ENCODE measurements at places on chromosomes 1 and 21.

GRCh38 chr1:100382657-100383056, 30.4 kb downstream of the CDC14A start:
- no peak for DNase-seq

GRCh38 chr1:47212636-47213229, 19.3 kb downstream of the TAL1 start:
- DNase-seq = no peak

GRCh38 chr1:170198090-170198489, 52.3 kb downstream of the NTMT2 start:
- DNase-seq = no peak

DNA sequence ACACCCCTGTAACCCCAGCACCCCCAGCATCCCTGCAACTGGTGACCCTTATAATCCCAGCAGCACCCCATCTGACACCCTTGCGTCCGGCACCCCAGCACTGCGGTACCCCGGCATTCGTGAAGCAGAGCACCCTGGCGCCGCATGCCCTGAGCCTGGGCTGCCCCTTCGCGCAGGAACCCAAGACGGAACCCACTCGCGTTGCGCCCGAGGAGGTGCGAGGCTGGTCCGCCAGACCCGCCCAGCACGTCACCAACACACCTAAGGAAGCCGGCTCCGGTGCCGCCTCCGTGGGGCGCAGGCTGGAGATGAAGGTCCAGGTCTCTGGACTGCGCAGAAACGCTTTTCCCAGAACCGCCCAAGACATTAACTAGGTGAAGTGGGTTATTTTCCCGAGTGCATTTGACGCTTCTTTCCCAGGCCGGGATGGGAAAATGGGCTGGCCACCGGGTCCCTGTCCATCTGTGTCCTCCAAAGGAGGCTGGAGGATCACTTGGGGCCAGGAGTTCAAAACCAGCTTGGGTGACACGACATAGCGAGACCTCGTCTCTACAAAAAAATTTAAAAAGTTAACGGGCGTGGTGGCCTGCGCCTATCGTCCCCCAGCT, 15.9 kb upstream of the RNF187 start:
- DNase-seq = no peak

All from H1 (cell line).